ENCODE measurements at places on chromosomes 7 and 10.

DNA sequence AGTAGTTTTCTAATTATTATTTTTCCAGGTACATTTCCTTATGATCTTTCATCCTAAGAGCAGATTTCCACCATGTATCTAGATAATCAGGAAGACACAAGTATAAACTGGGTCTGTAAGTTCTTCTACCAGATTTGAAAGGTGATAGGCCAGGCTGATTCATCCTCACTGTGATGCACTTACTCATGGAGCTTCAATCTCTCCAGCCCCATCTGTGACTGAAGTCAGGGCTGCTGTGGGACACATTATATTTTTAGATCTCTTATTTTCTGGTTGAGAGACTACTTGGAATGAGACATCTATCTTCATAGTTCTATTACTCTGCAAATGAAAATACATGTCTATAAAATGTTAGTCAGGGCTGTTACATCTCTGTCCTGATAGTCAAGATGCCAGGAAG, 85.5 kb upstream of the SLC25A13 start:
- DNase-seq: no peak

- no peak for DNase-seq
These were observed 205.1 kb downstream of the EMX2 start for GRCh38 chr10:117747636-117748035.

DNA sequence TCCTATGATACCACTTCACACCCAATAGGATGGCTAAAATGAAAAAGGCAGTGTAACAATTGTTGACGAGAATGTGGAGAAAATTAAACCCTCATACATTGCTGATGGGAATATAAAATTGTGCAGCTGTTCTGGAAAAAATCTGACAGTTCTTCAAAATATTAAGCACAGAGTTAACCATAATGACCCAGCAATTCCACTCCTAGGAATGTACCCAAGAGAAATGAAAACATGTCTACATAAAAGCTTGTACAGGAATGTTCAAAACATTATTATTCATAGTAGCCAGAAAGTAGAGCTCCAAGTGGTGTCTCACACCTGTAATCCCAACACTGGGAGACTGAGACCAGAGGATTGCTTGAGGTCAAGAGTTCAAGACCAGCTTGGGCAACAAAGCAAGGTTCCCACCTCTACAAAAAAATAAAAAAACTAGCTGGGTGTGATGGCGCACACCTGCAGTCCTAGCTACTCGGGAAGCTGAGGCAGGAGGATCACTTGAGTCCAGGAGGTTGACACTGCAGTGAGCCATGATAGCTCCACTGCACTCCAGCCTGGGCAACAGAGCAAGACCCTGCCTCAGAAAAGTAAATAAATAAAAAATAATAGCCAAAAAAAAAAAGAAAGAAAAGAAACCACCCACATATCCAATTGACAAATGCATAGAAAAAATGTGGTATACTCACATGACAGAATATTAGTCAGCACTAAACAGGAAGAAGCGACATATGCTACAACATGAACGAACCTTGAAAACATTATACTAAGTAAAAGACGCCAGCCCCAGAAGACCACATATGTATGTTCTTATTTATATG, 5.0 kb downstream of the RHEB start:
- DNase-seq: no peak

- no peak for DNase-seq
These were observed 621.9 kb downstream of the ACTR3B start for GRCh38 chr7:153381275-153382040.

GRCh38 chr7:135911099-135911498, 66.1 kb downstream of the MTPN start:
- no peak for DNase-seq

DNA sequence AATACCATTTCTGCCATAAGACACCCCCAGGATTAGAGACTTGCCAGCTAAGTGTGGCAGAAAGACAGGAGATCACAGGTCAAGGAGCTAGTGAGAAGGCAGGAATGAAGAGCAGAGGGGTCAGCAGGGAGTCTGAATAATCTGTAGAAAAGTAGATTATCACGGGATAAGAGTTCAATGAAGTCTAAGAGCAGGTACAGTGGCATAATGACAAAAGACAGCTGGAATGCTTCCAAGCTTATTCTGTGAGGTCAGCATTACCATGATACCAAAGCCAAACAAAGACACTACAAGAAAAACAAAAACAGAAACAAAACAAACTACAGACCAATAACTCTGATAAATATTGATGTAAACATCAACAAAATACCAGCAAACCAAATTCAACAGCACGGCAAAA, 20.8 kb downstream of the PILRA start:
- no peak for DNase-seq

DNA sequence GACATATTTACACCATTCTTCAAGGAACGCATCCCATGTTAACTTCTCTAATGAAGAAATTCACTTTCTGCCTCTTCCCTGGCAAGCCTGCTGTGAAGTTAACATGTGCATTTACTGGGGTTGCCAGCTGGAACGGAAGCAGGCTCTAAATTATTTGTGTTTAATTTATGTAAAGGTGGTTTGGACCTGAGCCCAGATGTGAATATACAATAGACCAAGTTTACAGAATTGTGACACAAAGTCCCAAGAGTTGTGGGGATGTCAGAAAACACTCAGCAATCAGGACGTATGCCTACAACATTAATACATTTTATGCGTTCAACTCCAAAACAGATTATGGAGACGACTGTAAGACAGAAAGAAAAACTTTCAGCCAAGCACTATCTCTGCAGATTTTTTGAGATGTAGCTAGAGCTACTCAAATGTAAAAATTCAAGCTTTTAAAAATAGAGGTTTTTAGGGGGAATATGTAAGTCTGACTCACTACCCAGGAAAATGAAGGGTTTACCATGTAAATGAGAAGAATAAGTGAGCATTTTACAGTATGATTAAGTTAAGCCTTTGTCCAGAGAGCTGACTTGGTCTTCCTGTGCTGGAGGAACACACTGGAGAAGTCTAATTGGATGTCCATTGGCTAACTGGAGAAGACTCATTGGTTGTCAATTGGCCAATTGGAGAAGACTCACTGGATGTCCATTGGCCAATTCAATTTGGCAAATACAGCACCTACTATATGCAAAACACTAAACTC, 19.5 kb downstream of the NRP1 start:
- DNase-seq: no peak

- no peak for DNase-seq
These were observed 1013.1 kb downstream of the KCNMA1 start for GRCh38 chr10:76624470-76624869.

GRCh38 chr10:89861584-89862301, 160.4 kb downstream of the KIF20B start:
- DNase-seq: no peak

DNA sequence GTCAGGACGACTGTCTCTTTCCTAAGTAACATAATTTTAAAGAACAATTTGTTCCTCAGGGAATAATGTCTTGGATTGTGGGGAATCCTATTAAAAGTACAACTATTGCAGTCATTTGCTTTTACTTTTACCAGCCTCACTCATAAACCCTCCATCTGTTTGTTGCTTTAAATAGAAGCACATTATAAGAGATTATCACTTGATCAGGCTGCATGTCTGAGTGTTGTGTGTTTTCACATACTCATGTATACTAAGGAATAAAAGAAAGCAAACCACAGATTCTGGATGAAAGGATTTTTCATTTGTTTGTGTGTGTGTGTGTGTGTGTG, 1077.8 kb downstream of the KCNMA1 start:
- no peak for DNase-seq

DNA sequence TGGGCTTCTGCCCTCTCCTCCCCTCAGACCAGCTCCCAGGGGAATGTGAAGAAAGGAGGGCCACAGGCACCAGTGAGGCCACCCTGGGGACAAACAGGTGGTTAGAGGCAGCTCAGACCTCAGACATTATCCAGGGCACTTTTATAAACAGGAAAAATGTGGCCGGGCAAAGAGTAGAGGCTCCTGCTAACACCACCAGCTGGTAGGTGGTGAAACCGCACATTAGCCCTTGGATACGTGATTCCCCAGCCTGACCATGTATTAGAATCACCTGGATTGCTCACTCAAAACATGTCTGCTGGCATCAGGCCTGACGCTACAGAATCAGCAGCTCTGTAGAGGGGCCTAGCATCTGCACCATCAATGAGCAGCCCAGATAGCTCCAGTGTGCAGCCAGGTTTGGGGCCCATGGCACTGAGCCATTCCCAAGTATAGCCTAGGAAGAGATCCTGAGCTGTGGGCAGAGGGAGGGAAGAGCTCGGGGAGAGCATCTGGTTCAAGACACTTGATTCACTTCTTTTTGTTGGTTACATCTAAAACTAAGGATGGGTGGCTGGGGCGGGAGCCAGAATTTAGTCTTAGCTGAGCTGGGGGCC, 37.1 kb downstream of the GPR26 start:
- DNase-seq: no peak

DNA sequence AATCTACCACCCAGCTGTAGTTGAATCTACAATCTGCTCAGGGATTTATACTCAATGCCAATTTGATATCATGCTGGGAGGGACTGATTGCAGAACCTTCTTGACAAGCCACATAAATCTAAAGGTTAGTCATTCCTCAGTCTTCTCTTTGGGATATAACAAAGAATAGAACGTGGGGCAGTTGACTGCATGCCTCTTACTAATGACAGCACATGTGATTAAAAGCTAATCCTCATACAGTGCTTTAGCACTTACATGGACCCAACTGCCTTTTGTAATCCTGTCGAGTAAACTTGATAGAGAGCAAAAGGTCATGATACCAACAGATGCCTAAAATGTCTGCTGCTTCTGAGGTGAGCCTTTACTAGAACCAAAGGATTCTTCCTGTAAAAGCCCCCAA, 12.3 kb downstream of the KLHL7 start:
- DNase-seq: no peak

DNA sequence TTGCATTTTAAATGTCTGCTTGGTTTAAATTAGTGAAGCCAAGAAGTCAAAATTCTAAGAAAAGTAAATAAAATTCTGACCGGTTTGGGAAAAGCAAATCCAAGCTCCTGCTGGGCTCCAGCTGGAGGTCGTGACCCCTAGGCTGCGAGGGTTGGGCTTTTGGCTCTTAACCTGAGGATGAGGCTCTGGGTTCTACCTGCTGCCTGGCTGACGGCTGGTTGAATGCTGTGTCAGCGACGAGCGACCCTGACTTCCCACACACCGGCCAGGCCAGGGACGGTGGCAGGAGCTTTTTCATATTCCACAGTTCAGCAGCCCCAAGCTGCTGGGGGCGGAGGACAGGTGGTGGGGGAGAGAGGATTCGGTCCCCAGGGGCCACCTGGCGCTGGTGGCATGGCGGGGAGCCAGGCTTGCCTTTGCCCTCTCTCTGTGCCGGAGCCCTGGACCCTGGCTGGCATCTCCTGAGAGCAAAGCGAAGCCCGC, 843 bp upstream of the PLPP4 start:
- no peak for DNase-seq

- DNase-seq: no peak
These were observed 78.3 kb upstream of the LRRC17 start for GRCh38 chr7:102834466-102834865.

- DNase-seq: no peak
These were observed 68.1 kb downstream of the BMPER start for GRCh38 chr7:33973231-33974015.

DNA sequence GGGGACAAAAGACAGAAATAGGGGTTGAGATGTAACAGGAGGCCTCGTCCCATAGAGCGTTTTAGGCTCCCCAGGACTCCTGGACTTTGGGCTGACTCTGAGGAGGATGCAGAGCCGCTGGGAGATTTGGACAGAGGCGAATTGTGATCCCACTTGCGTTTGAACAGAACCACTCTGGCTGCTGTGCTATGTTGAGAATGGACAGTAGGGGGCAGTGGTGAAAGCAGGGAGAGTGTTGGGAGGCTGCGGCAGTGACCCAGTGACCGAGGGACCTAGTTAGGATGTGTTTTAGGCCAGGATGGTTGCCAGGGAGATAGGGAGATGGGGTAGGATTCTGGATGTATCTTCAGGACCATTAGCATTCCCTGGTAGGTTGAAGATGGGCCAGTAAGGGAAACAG, 271.6 kb downstream of the CCDC3 start:
- DNase-seq: no peak

- DNase-seq: no peak
These were observed 82.7 kb upstream of the KLF6 start for GRCh38 chr10:3867454-3868270.
